ENCODE measurements at places on chromosomes 16 and 17.

DNA sequence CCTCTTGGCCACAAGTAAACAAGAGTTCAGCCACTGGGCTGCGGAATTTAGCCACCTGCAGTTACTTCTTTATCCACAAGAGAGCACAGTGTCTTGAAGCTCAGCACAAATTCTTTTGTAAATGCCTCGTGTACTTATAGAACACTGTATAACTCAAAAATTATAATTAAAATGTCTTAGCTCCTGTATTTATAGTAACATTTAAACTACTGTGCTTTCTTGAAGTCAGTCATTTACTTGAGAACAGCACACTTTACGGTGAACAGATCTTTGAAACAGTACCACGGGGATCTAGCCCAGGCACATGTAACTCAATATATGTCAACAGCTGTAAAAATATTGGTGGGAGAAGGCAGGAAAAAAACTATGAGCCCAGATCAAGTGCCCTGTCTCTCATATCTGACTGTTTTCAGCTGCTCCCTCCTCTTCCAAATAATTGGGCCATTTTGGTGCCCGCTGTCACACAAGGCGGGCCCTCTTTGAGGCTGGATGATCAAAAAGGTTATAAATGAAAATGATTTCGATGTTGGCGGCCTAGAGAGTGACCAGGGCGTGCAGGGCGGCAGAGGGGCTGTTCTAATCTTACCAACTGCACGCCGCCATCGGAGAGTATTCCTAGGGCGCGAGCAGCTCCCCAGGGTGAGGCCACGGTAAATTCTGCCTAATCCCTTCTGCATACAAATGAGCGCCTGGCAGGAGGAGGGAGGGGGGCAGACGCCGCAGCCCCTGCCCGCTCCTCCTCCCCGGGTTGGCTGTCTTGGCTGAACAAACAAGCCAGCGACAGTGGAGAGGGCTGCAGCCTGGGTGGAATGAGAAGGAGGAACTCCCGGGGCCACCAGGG is 183.2 kb downstream of the C16orf78 start:
- DNase-seq: peak; percentile 26

GRCh38 chr17:27236717-27237315 is 57.1 kb upstream of the WSB1 start:
- no peak for DNase-seq

GRCh38 chr17:42329025-42329976 is 41.0 kb downstream of the STAT5A start:
- no peak for DNase-seq

DNA sequence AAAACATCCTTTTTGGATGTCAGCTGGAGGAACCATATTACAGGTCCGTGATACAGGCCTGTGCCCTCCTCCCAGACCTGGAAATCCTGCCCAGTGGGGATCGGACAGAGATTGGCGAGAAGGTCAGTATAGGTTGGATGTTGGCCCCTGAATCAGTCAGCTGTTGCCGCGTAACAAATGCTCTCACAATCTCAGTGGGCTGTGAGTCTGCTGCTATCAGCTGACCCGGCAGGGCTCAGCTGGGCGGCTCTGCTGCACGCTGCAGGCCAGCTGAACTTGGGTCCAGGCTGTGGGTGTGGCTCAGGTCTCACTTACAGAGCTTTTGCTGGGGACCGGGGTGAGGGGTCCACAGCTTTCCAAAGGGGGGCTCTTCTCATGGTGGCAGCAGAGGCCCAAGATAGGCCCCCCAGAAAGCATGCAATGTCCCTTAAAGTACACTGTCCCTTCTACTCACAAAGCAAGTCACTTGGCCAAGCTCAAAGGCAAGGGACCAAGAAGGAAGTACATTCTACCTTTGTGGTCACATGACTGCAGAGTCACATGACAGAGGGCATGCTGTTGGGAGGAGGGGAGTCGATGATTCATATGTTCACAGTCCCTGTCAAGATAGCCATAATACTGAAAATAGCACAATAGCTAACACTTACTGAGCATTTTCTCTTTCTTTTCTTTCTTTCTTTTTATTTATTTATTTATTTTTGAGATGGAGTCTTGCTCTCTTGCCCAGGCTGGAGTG is 134.2 kb downstream of the ABCC1 start:
- no peak for DNase-seq

DNA sequence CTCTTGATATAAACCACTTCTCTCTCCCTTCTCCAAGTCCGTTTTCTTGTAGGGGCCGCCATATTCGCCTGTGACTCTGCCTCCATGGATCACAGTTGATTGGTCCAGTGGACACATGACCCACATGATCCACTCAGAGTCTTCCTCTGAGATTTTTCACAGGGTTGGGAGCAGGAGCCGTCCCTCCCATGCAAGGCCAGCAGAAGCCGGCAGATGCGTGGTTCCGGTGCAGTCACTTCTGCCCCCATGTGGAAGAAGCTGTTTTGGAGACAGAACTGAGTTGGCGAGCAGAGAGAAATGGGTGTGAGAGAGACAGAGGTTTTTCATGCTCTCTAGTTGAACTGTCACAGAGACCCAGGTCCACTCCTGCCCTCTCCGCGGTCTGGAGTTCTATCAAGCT is 83.3 kb downstream of the C16orf95 start:
- no peak for DNase-seq
